ENCODE measurements at places on chromosomes 5 and 9. TPM values are rescaled to one million over a fixed set of nuclear protein-coding genes. Genes with fewer than 3 reads are reported as not detected.

GRCh38 chr5:124663101-124663506, 83.3 kb downstream of the ZNF608 start:
- H3K36me3 ChIP-seq, result no peaks in the 10 kb centered on the region
- DNase-seq, result no peak
- H3K27ac ChIP-seq, result no peak overlapping the region
- no peak overlapping the region for H3K4me3 ChIP-seq
- H3K27me3 ChIP-seq, result peaks cover 25% of the 10 kb centered on the region

- no peak overlapping the region for H3K4me3 ChIP-seq
- H3K27me3 ChIP-seq, result peaks cover 18% of the 10 kb centered on the region
- H3K27ac ChIP-seq, result no peak overlapping the region
- no peak for DNase-seq
- peaks cover 22% of the 10 kb centered on the region for H3K4me1 ChIP-seq
These were observed 53.2 kb downstream of the ZNF474 start for GRCh38 chr5:122182491-122182921.

- no peaks in the 10 kb centered on the region for H3K36me3 ChIP-seq
- H3K4me3 ChIP-seq, result no peak overlapping the region
- H3K4me1 ChIP-seq, result no peaks in the 10 kb centered on the region
- H3K27me3 ChIP-seq, result no peaks in the 10 kb centered on the region
- H3K27ac ChIP-seq, result no peak overlapping the region
These were observed 228.9 kb downstream of the SH3GL2 start for GRCh38 chr9:17807613-17808282.

- no peaks in the 10 kb centered on the region for H3K4me1 ChIP-seq
- H3K27ac ChIP-seq, result no peak overlapping the region
- DNase-seq, result no peak
- H3K4me3 ChIP-seq, result no peak overlapping the region
These were observed 142.0 kb downstream of the FAM114A2 start for GRCh38 chr5:153896701-153897100.

DNA sequence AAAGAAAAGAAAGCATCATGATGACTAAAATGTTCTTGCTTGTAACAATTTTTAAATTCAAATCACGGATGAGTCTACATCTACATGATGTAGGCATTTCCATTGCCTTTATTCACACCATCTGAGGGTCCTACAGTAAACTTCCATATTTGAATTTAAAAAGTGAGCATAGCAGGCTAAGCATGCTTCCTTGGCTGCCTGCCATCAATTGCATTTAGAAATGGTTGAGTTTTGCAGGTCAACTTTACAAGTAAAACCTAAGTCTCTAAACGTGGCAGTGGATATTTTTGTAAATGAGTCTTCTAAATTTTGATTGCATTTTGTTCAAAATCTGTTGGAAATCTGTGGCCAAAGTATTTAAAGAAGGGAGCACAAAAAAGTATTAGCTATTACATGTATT, 136.5 kb upstream of the PTCH1 start:
- no peaks in the 10 kb centered on the region for H3K36me3 ChIP-seq
- no peaks in the 10 kb centered on the region for H3K4me1 ChIP-seq
- H3K27me3 ChIP-seq, result no peaks in the 10 kb centered on the region
- H3K27ac ChIP-seq, result no peak overlapping the region

DNA sequence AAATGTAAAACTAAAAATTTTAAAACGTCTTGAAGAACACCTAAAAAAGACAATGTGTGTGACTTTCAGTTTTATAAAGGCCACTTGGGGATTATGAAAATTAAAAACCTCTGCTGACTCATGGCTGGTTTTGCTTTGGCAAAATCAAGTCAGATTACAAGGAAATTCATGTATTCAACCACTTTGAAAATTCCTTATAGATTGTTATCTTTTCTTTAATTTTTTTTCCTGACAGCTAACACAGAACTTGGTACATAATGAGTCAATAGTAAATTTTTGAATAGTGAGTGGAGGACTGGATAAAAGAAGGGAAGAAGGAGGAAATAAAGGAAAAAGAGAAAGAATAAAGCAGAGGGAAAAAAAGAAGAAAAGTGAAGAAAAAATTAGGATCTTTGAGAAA, 1774.7 kb upstream of the ACO1 start:
- no peaks in the 10 kb centered on the region for H3K27me3 ChIP-seq
- no peaks in the 10 kb centered on the region for H3K4me1 ChIP-seq
- H3K4me3 ChIP-seq, result no peak overlapping the region
- no peak for DNase-seq

DNA sequence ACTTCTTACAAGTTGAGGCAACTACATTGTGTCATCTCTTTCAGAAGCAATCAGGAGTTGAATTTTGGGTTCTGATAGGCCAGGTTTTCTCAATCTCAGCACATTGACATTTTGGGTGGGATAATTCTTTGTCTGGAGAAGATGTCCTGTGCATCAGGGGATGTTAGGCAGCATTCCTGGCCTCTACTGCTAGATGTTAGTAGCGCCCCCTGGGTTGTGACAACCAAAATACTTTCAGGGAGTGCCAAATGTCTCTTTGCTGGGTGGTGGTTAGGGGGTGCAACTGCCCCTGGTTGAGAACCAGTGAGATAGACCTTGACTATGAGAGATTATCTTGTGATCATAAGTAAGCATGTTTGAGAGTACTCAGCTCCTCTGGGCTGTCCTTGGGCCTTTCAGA, 164.3 kb upstream of the KLF9 start:
- peak; percentile 22 for DNase-seq
- H3K27me3 ChIP-seq, result no peaks in the 10 kb centered on the region
- H3K36me3 ChIP-seq, result no peaks in the 10 kb centered on the region

GRCh38 chr9:110648696-110649095, 19.9 kb upstream of the MUSK start:
- no peaks in the 10 kb centered on the region for H3K36me3 ChIP-seq
- no peaks in the 10 kb centered on the region for H3K27me3 ChIP-seq
- no peak overlapping the region for H3K27ac ChIP-seq
- no peak overlapping the region for H3K4me3 ChIP-seq
- no peak for DNase-seq
- no peaks in the 10 kb centered on the region for H3K4me1 ChIP-seq

DNA sequence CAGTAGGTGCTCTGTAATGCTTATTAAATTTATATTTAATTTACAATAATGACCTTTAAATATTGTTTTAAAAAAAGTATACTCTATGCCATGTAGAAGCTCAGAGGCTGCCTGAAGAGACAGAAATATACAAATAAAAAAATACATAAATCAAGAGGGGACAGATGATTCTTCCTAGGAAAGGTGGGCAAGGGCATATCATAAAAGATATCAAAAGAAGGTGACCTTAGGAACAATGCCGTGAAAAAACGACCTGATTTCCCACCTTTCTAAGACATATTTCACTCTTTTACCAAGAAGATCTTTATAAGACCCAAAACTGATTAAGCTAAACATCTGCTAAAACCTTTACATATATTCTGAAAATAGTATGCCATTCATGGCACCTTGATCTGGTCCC, 128.9 kb downstream of the NFIB start:
- H3K27me3 ChIP-seq, result peaks cover 2% of the 10 kb centered on the region
- no peaks in the 10 kb centered on the region for H3K4me1 ChIP-seq
- DNase-seq, result no peak
- no peak overlapping the region for H3K27ac ChIP-seq
- no peak overlapping the region for H3K4me3 ChIP-seq
- no peaks in the 10 kb centered on the region for H3K36me3 ChIP-seq

DNA sequence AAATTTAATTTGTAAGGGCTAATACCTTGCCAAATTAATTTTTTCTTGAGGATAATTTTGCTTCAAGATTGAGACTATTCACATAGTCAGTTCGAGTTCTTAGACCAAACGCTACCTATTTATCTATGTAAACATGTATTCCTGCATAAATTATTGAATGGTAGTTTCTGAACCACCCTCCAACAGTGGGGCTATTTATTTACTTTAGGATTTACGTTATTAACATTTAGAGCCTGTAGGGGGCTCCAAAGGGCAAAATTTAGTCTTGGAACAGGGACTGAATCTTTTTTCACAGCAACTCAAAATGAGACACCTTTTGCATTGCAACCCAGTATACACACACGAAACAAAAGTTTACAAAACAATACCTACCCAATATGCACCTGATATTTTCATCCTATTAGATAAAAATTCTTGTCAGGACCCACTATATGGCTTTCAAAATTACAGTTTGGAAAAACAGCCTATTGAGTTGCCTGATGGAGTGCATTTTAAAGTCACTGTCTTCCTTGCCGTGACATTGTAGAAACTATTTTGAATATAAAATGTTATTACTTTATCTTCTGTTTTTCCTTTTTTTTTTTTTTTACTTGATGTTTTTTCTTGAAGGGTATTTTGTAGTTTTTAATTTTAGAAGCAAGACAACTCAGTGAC, 47.1 kb upstream of the POU4F3 start:
- no peaks in the 10 kb centered on the region for H3K4me1 ChIP-seq
- peak; percentile 20 for DNase-seq
- H3K27ac ChIP-seq, result no peak overlapping the region
- peaks cover 2% of the 10 kb centered on the region for H3K36me3 ChIP-seq
- no peaks in the 10 kb centered on the region for H3K27me3 ChIP-seq
- H3K4me3 ChIP-seq, result no peak overlapping the region

DNA sequence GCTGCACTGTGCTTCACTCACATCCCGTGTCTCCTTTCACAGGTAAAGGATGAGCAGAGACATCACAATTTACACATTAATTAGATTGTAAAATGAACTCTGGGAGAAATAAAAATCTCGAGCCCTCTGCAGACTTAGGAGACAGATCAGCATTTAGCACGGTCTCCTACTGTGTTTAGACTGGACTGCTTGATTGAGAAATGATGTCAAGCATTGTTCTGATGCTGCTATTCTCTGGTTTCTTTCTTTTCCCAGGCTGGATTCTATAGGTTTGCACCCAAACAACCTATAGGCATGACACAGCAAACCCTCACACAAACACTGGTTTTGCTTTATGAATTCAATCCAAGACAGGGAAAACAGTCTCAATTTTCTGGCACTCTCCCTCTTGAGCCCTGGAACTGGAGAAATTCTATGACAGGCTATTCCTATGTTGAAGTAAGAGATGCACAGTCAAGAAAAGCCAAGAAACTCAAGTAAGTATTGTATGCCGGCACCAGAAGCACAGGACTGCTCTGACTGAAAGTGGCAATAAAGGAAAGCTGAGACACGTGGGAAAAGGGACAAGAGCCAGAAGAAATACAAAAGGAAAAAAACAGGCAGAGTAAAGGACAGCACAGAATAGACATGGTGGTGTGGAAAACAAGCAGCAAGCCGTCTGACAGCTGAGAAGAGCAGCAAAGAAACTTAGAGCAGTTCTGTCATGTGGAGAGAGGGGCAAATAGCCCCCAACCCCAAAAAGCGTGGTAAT, 24.8 kb upstream of the ERAP2 start:
- no peak for DNase-seq
- no peaks in the 10 kb centered on the region for H3K36me3 ChIP-seq
- no peaks in the 10 kb centered on the region for H3K4me1 ChIP-seq
- peaks cover 4% of the 10 kb centered on the region for H3K27me3 ChIP-seq
- no peak overlapping the region for H3K27ac ChIP-seq

GRCh38 chr9:37034305-37034937, 353 bp upstream of the PAX5 start:
- H3K36me3 ChIP-seq, result peaks cover 4% of the 10 kb centered on the region
- H3K4me1 ChIP-seq, result peaks cover 47% of the 10 kb centered on the region
- H3K27ac ChIP-seq, result no peak overlapping the region
- peaks cover 77% of the 10 kb centered on the region for H3K27me3 ChIP-seq
- peak; percentile 68 for DNase-seq

GRCh38 chr5:73434907-73435306, 13.7 kb downstream of the FOXD1 start:
- H3K27ac ChIP-seq, result no peak overlapping the region
- no peak for DNase-seq
- H3K27me3 ChIP-seq, result peaks cover 61% of the 10 kb centered on the region
- H3K36me3 ChIP-seq, result no peaks in the 10 kb centered on the region
- no peak overlapping the region for H3K4me3 ChIP-seq
- H3K4me1 ChIP-seq, result peaks cover 12% of the 10 kb centered on the region

DNA sequence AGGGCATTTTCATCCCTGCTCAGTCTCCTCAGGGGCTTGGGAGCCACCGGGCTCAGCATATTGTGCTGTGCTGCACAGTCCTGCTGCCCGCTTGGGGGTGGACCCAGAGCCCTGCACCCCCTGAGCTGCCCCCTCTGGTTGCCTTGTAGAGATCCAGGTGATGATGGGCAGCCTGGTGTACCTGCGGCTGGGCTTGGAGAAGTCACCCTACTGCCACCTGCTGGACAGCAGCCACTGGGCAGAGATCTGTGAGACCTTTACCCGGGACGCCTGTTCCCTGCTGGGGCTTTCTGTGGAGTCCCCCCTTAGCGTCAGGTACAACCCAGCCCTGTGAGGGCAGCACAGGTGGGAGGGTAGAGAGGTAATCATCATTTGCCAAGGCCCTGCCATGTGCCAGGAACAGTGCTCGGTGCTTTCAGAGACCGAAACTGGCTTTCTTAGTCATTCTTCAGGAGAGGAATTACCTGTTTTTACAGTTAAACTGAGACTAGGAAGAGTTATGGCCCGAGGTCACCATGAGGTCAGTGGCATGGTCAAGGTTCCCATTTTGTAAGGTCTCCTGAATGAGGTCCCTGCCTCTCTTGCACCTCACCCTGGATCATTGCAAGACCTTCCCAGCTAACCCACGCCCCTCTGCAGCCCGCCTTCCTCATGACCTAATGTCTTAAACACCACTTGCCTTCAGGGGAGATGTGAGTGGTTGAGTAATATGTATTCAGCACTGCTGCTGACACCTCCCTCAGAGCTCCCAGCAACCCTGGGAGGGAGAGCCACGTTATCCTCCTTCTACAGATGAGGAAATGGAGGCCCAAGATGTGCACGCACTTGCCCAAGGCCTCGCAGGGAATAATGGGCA, 7.5 kb downstream of the NHP2 start:
- peak overlapping the region; percentile 58 for H3K27ac ChIP-seq
- peaks cover 35% of the 10 kb centered on the region for H3K4me1 ChIP-seq
- H3K36me3 ChIP-seq, result peaks cover 51% of the 10 kb centered on the region
- peak; percentile 83 for DNase-seq
- no peak overlapping the region for H3K4me3 ChIP-seq

TNFSF15 gene
- total RNA-seq, result 0.50 TPM

SLC6A3 gene
- total RNA-seq, result not detected

CCL27 gene
- 0.23 TPM for total RNA-seq

ADCY2 gene
- not detected for total RNA-seq

ARL14EPL gene
- total RNA-seq, result not detected

SHOC1 gene
- not detected for total RNA-seq

SOHLH1 gene
- not detected for total RNA-seq

VCP gene
- 268 TPM for total RNA-seq

PCDHGA4 gene
- 0.11 TPM for total RNA-seq

Data from activated CD4-positive, alpha-beta T cell treated with anti-CD3 and anti-CD28 coated beads for 36 hours (primary cell).